Islet precursor cell (in vitro differentiated cells): ENCODE measurements at places on chromosomes 4 and X.

- DNase-seq, result no peak
Observed at GRCh38 chr4:31784558-31784957, 1064.4 kb downstream of the PCDH7 start.

GRCh38 chrX:68832516-68833447, 4.0 kb downstream of the EFNB1 start:
- DNase-seq, result peak; percentile 39

- no peak for DNase-seq
Observed at GRCh38 chrX:51899741-51900140, 6.3 kb downstream of the MAGED1 start.

- peak; percentile 90 for DNase-seq
Observed at GRCh38 chr4:40283968-40284367, 51.2 kb upstream of the CHRNA9 start.

DNA sequence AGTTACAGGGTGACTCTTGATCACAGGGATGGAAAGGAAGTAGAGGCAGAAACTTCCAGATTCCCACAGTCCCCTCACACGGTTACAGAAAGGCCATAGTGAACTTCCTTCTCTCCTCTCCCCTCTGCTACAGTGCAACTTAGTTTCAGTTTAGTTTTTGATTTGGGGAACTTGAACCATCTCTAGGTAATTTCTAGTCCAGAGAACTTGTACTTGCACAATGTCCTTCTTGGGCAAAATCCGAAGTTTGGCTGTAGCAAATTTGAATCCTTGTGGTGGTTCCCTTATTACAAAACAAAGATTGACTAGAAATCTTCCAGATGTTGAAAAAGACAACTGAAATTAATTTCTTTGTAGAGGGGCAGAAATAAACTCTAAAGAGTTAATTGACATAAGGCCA, 1.2 kb upstream of the BLTP1 start:
- no peak for DNase-seq

GRCh38 chr4:187550256-187550950, 445.2 kb upstream of the ZFP42 start:
- no peak for DNase-seq

GRCh38 chrX:135639066-135639780, 74.2 kb upstream of the CT45A1 start:
- no peak for DNase-seq

- DNase-seq, result no peak
Observed at GRCh38 chr4:155383541-155383940, 6.8 kb upstream of the MAP9 start.

GRCh38 chr4:181956512-181956911, 286.7 kb upstream of the TENM3 start:
- no peak for DNase-seq

- no peak for DNase-seq
Observed at GRCh38 chrX:84182516-84182915, 5.5 kb downstream of the RPS6KA6 start.

DNA sequence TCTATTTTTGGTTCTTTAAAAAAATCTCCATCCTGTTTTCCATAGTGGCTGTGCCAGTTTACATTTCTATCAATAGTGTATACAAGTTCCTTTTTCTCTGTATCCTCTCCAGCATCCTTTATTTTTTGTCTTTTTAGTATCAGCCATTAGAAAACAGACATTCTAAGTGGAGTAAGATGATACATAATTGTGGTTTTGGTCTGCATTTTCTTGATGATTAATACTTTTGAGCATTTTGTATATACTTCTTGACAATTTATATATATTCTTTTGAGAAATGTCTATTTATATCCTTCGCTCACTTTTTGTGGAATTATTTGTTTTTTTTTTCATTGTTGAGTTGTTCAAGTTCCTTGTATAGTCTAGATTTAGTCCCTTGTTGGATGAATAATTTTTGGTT, 382.2 kb upstream of the SPOCK3 start:
- DNase-seq, result no peak

DNA sequence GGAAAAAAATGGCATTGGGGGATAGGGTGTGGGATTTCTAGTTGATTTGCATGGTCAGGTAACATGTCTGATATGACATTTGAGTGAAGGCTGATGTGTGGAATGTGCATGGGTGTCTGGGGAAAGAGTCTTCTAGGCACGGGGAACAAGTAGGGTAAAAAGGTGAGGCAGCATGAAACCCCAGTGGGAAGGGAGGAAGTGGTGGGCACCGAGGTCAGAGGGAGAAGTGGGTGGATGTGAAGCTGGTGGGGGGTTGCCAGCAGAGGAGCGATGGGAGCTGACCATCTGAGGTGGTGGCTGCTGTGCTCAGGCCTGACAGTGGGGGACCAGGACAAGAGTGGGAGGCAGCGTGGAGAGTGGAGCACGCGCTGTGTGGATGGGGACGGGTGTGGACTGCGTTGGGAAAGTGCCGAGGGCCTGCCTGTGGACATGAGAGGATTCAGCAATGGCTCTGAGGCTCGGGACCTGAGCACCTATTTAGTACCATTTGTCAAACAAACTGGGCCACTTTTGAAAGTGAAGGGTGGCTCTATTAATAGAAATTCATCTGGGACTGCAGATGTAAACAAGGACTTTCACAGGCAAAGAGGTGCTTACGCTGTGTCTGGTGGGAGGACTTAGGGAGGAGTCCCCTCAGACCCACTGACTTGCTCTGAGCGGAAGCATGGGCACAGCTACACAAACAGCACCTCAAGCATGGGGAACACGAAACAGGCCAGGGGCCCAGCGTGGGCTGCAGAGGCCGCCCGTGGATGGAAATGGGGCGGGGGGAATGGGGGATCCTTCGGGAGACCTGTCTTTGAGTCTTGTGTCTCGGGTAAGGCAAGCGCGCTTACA, 16.7 kb upstream of the S100P start:
- DNase-seq, result no peak

DNA sequence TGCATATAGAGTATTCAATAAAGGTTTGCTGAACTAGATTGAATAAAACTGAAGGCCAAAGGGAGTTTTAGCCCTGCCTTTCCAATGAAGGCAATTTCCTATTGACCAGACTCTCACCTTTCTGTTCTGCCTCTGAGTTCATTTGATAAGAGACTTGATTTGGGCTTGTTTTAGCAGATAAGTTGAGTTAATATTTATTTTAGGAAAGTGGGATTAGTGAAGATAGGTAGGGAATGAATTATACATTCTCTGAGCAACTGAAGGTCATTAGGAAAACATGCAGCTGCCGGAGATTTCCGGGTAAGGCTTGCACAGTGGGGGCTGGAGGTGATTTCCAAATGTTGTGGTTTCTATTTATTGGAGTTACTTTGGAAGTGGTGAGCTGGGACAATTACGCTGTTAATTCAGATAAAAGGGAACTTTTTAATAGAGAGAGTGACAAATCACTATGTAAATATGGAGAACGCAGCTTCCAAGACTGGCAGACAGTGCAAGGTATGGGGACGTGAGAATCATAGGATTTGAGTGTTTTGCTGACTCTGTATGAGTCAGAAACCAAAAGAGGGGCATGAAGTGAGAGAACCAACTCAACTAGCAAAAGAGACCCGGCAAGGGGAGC, 553.6 kb upstream of the BOD1L1 start:
- DNase-seq, result no peak

DNA sequence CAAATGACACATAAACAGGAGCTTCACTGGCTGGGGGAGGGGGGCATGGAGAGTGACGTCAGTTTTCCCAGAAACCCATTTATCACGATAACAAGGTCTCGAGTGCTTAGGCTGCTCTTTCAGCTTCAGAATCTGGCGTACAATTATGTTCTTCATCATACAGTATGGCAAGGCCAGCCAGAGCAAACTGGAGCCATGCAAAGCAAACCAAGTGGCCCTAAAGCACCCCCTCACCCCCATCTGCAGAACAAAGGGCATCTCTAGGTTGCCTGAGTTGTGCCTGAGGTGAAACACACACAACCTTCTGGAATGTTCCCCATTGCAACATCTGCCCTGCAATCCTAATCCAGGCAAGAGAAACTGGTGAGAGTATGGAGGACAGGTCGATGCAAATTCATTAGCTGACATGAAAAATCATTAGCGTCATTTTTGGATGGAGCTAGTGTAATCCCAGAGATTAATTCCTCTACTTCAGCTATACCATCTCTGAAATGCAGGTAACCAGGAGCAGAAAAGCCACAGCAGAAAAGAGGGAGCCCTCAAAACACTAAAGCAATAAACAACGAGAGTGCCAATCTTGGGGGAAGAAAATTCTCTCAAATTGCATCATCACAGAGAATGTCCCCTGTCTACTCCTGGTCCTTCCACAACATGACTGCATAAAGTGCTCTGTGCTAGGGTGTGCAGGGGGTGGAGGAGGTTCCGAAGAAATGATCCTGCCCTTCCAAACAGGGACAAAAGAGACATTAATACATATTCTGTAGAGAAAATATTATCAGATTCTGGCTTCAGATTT, 1.8 kb downstream of the SEPTIN6 start:
- peak; percentile 67 for DNase-seq

DNA sequence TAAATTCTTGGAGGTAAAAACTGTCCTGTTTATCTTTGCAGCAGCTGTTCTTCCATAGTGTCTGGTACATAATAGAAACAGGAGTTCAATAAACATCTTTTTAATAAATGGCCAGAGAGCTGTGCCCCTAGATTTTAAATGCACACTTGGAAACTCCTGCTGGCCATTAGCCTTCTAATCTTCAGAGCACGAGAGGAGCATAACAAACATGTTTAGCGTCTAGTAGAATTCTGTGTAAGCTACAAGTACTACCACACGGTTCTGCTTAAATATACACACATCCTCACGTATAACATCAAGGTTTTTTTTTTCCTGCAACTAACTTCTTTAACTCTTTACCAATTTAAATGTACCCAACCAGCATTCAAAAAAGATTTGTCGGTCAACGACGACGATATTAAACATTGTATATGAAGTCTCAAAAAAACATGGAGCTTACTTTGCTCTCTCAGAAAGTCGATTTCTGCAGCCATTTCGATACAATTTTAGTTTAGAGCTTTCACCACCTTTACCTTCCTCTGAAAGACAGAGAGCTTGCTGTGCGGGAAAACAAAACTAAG, 628 bp downstream of the SCLT1 start:
- no peak for DNase-seq

DNA sequence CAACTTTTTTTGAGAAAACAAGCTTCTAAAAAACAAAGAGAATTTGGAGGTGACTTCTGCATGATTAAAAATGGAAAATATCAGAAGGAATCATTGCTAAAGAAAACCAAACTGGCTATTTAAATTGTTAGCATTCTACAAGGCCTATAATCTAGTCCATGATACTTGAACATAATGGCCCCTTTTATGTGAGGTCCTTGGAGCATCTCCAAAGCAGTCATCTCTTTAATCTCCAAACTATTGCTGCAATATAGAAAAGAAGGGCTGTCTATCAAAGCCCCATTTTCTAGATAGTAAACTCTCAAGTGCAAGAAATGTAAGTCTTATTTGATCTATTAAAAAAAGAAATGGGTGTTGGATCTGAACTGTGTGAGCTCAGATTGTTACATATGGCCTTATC, 615.1 kb downstream of the CENPC start:
- DNase-seq, result no peak

- no peak for DNase-seq
Observed at GRCh38 chr4:169250796-169251195, 20.0 kb downstream of the SH3RF1 start.

DNA sequence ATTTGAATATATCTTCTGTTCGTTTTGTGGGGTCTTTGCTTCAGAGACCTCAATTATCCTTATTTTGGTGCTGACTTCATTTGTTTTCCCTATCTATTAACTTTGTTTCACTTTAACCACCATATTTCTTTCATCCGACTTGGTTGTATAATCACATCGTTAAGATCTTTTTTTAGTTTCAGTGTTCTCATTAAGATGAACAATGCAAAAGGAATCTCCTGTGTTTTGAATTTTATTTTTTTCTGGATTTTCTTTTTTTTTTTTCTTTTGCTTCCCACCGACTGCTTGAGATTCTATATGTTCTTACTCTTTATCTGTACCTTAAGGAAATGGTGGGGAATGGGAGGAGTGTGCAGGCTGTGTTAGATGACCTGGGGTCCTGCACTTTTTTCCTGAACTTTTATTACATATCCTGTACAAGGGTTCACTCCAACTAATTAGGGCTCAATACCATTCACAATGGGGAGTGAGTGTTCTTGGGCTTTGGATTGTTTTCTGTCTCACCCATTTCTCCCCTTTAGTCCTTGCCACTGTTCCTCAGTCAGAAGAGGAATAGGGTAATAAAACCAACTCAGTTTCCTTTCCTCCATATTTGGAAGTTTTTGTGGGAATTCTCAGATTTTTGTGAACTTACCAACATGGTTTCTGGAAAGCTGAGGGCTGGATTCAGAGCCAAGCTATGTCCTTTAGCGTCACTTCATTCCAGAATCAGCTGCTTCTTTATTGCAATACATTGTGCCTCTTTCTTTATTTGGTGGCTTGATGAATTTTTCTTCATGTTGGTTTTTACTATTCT, 43.2 kb upstream of the BMPR1B start:
- DNase-seq, result no peak

DNA sequence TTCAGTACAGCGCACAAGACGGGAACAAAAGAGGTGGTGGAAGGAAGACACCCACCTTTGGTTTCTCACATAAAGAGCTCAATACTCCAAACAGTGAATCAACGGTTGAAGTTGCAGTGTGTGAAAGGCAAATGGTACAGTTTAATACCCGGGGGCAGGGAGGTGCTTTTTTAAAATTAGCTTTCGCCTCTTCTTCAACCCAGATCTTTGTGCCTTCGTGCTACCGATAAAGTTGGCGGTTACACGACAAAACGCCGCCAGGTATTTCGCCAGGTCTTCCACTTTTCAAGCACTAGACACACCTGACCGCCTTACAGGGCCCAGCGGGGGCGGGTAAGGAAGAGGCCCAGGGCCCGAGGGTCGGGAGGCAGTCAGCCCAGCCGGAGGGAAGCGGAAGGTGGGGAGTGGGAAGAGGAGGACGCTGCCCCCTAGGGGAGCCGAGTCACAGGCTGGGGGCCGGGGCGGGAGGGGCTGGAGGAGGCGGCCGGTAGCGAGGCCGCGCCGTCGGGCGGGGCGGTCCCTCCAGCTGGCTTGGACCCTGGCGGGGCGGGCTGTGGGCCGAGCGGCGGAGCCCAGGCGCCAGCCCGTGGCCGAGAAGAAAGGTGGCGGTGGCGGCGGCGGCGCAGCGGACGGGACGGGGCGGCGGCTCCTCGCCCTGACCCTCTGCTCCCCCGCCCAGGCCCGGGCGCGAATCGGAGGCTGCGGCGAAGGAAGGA, 16.0 kb downstream of the UTP3 start:
- DNase-seq, result peak; percentile 96

DNA sequence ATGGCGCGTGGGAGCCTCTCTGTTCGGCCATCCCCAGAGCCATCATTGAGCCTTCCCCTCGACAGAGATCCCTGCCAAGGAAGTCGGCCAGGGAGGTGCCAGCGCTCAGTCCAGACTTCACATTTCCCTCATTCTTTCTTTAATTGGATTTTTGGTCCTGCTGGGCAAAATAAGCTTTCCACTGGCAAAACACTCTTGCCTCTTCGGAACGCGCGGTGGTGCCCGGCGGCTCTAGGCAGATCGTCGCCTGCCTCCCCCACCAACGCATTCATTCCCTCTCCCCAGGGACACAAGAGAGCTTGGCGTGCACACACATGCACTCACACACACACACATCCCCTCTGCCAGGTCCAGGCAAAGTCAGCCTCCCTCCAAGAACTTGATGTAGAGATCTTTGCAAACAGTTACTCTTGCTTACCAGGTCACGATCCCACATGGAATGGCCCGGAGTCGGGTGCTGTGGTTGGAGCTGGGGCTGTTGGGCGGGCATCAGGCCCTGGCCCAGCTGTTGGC, 257.1 kb downstream of the BCOR start:
- no peak for DNase-seq
